HS-5 (cell line): ENCODE measurements at places on chromosomes 1 and 21.

DNA sequence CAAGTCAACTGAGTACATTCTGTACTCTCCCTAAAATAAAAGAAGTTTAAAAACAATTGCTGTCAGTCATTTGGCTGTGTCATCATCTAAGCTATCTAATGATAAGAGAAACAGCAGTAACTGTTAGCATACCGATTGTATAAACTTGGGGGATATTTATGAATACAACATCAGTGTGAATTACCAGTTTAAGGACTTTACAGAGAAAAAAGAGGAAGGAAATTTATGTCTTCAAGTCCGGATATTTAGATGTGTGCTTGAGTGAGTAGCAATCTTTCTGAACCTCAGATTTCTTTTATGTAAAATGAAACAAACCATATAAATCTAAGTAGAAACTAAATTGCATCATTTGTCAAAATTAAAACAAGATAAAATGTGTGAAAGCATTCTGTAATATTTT is 1557.0 kb downstream of the MRPL39 start:
- DNase-seq, result no peak

GRCh38 chr1:2202843-2203601 is 8.4 kb upstream of the FAAP20 start:
- DNase-seq, result no peak

DNA sequence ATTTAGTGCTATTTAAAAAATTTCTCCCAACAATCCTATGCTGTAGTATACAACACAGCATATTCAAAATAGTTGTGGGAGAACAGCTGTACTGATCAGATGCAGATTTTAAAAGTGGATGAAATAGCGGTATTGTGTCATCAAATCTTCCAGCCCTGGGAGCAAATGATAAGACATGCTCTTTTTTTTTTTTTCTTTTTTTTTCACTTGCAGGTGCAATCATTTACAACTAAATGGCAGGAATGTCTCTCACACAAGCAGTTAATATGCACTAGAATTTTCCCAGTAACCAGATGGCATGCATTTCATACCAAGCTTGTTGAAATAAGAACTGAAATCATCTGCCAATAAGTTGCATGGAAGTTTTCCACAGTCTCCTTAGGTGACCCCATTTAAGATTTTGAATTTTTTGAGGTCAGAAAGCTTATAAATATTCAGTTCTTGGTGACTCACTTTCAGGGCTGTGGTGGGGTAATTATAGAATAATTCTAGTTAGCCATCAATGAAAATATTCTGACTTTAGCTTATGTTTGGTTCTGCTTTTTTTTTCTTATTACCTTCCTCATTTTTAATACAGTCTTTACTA is 623.9 kb upstream of the NR5A2 start:
- DNase-seq, result peak; percentile 55

DNA sequence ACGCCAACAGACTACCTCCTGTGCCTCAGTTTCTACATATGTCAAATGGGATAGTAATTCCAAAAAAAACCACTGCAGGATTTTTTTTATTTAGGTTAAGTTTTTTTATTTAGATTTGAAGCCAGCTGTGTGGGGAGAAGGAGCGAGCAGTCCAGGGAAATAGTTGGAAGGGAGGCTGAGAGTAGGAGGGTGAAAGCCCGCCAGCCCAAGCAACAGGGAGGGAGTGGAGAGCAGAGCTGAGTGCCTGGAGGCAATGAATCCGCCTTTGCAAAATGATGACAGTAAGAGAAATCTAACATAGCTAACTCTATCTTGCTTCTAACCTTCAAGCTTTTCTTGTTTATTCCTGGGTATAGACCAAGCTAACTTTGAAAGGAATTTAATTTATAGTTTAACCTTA is 15.6 kb upstream of the C1orf198 start:
- DNase-seq, result no peak

DNA sequence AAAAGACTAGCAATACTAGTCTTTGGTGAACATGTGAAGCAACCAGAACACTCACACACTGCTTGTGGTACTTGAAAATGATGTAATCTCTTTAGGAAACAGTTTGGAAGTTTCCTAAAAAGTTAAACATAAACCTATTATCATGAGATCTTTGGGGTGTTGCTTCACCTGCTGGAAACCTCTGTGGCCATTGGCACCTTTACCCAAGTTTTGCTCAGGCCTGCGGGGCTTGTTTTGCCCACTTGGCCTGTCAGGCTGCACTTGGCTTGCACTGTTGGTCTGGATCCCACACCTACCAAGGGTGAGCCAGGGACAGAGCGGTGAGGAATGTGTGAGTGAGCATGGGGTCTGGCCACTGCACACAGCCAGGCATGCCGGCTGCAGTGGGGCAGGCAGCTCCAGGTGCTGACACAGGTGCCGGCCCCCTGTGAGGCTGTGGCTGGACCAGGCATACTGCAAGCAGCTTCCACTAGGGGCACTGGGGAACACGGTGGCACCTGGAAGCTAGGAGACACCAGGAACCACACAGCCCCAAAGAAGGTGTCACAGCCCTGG is 14.4 kb upstream of the FNBP1L start:
- no peak for DNase-seq

- DNase-seq, result no peak
Measured at GRCh38 chr1:87307306-87307705, 21.4 kb upstream of the LMO4 start.

GRCh38 chr1:202966006-202966898 is 805 bp downstream of the CYB5R1 start:
- DNase-seq, result no peak

- DNase-seq, result no peak
Measured at GRCh38 chr1:19137158-19137557, 72.9 kb downstream of the UBR4 start.

- no peak for DNase-seq
Measured at GRCh38 chr21:42840411-42841155, 38.8 kb downstream of the WDR4 start.

GRCh38 chr1:100164216-100164615 is 13.8 kb downstream of the LRRC39 start:
- peak; percentile 4 for DNase-seq

DNA sequence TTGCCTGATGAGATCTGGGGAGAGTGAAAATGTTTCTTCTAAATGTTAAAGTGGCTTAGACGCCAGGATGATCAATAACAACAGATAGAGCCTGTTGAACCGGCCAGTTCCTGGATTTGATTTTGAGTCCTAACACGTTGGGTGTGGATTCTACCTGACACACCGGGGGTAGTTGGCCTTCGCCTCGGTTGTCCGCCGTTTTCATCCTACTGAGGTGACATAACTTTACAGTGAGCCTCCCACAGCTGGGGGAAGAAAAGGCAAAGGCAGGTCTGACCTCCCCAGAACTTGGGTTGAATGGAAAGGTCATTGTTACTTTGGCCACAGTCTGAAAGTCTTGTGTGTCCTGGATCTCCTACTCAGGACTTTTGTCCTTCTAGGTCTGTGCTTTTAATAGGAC is 1.1 kb downstream of the PGD start:
- no peak for DNase-seq

- DNase-seq, result no peak
Measured at GRCh38 chr1:54708385-54708784, 7.3 kb upstream of the TTC4 start.

DNA sequence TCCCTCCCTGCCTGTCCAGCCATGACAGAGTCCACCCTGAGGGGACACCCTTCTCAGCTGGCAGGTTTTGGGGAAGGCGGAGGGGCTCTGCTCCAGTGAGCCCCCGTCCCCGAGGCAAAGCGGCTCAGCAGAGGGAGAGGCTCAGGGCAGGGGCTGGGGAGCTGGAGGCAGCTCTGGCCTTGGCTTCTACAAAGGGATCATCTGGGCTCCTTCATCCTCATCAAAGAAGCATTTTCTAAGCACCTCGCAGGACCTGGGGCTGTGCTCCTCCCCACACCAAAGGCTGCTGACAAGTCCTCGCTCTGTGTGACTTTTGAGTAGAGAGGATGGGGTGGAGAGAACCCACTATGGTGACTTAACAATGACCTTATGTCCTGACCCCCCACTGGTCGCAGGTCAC is 21.0 kb upstream of the CLSTN1 start:
- no peak for DNase-seq

- DNase-seq, result peak; percentile 64
Measured at GRCh38 chr1:147243228-147243685, 773 bp downstream of the CHD1L start.

- DNase-seq, result no peak
Measured at GRCh38 chr1:2554621-2555387, 1.4 kb upstream of the TNFRSF14 start.

DNA sequence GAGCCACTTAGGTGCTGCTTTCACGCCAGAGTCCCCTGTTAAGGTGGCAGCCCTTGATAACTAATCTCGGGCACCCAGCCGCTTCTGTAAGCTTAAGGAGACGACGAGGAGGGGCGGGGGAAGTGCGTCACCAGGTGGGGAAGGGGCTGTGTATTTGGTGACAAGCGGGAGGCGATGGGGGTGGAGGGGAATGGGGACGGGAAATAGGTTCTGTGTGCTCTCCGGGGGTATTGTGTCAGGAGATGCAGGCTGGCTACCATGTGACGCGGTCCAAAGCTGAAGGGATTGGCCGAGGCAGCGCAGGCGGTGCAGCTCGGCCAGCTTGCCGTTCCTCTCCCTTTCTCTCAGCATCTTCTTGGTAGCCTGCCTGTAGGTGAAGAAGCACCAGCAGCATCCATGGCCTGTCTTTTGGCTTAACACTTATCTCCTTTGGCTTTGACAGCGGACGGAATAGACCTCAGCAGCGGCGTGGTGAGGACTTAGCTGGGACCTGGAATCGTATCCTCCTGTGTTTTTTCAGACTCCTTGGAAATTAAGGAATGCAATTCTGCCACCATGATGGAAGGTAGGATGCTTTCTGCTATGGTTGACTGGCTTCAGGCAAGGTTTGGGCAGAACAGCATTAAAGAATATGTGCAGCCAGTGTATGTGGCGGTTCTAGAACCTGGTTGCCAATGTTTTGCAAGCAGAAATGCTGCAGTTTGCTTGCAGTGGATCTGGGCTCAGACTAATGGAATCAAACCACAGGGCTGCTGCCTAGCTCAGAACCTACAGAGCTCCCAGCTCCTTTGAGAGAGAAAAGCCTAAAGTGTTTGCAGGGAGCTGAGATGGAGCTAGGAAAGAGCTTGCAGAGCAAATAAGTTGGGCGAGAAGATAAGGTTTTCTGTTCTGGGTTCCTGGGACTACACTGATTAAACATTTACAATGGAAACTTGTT is at the start of gene SGIP1:
Gene SGIP1, plus strand, starts transcription at position 350 of the 937 bp plus-strand sequence. Its CDS starts 206 bp downstream, at position 556.
- DNase-seq, result no peak

DNA sequence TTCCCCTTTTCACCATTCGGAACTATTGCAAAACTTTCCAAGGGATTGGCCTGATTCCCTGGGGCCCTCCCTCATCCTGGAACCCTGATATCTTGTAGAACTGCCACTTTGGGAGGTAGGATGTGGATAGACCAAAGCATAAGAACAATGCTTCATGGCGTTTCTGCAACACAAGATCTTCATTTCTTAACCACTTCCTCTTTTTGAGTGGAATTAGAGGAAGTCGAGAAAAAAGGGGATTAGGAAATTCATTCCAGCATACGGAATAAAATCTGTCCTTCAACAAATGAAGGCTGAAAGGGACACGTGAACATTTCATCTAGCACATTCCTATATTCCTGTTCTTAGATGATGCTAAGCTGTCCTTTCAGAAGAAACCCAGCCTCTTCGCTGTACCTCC is 149.3 kb downstream of the HUNK start:
- no peak for DNase-seq
